ENCODE measurements at places on chromosomes 7 and 10. TPM values are rescaled to one million over a fixed set of nuclear protein-coding genes. Genes with fewer than 3 reads are reported as not detected.

Gene SCART1
- total RNA-seq = 5.3 TPM

Gene ZNF727
- 13.5 TPM for total RNA-seq

Gene EBLN1
- not detected for total RNA-seq

Gene MGAM2
- not detected for total RNA-seq

Gene RPP30
- 32.9 TPM for total RNA-seq

Gene PTPRZ1
- total RNA-seq = 0.26 TPM

Gene CAMK2B
- not detected for total RNA-seq

Gene SND1
- total RNA-seq = 208 TPM

DNA sequence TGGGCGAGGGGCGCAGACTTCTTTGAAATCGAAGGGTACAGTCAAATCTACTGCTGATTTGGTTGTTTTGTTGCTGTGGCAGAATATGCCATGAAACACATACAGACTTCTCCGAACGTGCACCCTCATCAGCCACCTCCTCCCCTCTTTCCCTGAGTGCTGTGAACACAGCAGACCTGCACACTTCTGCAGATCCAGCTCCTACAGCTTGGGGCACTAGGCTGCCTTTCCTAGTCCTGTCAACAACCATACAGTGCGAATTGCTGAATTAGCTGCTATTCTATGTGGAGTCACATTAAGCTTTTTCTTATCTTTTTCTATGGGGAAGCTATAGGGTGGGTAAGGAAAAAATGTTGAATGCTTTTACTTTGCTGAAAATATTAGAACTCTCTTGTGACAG is 57.5 kb downstream of the COL17A1 start:
- DNase-seq = no peak

DNA sequence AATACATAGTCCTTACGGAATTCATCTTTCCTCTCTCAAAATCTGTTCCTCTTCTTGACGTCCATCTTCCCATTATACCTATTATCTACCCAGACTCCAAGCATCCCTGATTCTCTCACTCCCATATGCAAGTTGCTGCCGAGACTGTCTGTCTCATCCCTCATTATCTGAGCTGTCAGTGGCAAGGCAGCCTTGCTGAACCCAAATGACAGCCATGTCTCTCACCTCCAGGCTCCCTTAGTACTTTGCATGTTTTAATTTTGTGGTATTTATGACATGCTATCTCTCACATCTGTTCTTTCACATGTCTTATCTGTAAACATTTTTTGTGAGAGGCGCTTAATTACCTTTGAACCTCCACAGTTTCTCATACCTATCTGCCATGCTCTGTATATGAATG is 54.4 kb upstream of the IFRD1 start:
- DNase-seq = no peak

- no peak for DNase-seq
These were observed 137.5 kb upstream of the PRPS1L1 start for GRCh38 chr7:18165166-18165565.

DNA sequence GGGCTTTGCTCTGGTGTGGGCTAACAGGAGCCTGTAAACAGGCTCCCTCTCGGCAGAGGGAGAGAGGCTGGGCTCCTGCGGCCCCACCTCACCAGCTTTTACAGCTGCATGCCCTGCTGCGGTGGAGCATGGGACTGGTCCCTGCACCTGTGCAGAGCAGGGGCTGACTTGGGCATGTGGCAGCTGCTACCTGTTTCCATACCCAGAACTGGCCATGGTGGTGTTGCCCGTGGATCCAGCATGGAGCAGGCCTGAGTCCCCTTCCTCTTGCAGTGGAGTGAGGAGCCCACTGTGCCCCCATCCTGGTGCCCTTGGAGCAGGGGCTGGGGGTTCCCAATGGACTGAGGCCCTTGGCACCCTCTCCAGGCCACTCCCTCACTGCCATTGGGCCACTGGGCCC is 91.9 kb upstream of the MGMT start:
- DNase-seq = peak; percentile 22

DNA sequence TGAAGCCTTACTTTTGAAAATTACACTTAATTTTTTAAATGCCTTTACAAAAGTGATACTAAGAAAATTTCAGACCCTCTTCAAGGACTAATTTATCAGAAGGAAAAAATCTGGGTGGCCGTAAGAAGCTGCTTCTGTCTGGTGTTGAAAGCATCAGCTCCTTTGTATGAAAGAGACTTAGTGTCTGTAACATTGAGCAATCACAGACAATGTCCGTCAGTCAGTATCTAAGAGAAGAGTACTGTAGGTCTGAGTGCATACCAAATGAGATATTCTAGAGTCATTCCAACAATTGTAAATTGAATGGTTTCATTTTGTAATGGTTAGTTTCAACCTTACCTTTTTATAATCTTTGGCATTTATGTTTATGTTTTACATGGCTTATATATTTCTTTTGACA is 11.1 kb upstream of the MDFIC start:
- no peak for DNase-seq

DNA sequence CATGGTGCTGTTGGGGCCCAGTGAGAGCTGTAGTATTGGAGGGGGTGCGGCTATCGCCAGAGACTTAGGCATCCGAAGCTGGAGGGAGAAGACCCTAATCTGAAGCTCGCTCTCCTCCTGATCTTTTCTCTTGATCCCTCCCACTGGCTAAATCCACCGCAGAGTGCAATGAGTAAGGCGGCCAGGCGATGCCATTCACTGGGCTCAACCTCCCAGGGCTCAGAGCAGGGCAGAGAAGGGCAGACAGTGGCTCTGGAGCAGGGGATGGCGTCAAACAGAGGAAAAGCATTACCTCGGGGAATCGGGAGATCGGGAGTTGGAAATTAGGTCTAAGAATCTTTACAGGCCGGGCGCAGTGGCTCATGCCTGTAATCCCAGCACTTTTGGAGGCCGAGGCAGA is 18.8 kb upstream of the IFT22 start:
- no peak for DNase-seq

All from ureter (tissue), 1 donor.